ENCODE measurements at places on chromosomes 5 and 9.

DNA sequence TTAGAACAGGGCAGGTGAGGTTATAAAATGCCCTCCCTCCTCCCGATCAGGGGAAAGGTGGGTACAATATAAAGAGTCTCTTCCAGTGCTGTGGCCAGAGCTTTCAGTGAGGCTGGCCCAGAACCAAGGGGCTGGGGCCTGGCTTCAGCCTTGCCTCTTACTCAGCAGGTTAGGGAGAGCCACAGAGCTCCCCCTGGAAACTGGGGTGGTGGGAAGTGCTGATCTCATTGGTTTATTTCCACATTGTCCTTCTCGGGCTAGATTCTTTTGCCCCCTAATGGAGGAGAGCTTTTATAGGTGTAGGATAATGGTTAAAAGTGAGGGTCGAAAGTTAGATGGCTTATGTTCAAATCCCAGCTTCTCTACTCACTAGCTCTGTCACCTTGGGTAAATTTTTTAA lies 186.7 kb upstream of the TBC1D2 start:
- no peak for DNase-seq

DNA sequence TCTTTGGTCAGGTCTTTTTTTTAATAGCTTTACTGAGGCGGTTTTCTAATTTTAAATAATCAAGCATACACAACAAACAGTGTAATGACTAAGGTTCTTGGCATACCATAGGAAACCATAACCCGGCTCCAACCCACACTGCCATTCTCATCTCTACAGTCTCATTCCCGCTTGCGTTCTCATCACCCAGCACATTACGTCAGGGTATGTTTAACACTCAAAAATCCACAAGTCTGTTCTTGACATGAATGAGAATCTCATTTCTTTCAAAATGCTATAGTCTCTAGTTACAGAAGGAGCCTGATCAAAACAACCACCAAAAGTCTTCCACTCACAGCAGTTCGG lies 505 bp downstream of the C5orf34 start:
- no peak for DNase-seq

DNA sequence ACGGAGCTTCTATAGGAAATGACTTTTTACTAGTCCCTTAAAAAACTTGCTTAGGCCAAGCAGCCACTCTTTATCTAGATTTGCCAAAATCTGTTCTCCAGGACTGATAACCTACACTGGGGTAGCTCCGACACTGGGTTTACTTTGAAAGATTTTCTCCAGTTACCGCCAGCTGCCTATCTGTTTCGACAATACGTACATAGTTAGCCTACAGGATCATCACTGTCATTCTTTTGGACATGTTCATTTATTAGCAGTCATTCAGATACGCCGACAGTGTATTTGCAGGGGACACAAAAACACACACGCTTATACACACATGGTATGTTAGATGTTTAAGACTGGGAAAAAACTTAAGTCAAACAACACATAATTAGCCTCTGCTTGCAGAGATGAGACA lies 225.7 kb downstream of the DCP2 start:
- DNase-seq = no peak

- DNase-seq = no peak
These were observed 43.2 kb upstream of the TIMD4 start for GRCh38 chr5:157006262-157006661.

DNA sequence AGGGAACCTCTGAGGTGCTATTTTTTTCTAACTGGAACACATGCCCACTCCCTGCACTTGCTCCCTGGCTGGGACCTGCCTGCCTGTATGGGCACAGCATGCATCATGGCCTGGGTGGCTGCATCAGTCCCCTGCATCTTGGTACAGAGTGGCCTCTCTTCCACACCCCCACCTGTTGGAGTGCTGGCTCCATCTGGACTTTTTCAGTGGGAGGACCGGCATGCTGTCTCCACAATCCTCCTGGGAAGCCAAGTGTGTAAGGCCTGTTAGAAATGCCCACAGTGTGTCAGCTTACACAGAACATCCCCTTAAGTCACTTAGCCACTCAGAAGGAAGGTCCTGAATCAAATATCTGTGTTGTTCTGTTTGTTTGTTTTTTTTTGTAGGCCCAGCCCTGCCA lies 102.9 kb downstream of the MARCHF3 start:
- no peak for DNase-seq

DNA sequence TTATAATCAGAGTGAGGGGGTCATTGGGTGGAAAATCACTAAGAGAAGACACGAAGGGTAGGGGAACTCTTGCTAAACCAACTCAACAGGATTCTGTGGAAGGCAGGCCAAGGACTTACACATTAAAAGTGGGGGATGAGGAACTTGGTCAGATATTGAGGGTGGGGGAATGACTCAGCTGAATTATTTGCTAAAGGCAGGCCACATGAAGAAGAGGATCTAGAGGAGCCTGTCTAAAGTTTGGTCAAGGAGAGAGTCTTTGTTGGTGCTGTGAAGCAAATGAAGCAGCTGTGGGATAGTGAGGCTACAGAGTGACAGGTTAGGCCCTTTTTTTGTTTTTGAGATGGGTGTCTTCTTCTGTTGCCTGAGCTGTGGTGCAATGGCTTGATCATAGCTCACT lies 63.9 kb upstream of the SPRY4 start:
- DNase-seq = peak; percentile 41

GRCh38 chr5:149005077-149005892 lies 57.6 kb downstream of the SH3TC2 start:
- DNase-seq = no peak

- no peak for DNase-seq
These were observed 39.2 kb downstream of the ANXA2R start for GRCh38 chr5:43000914-43001313.

GRCh38 chr9:92324889-92325268 lies 271 bp downstream of the NOL8 start:
- DNase-seq = no peak

DNA sequence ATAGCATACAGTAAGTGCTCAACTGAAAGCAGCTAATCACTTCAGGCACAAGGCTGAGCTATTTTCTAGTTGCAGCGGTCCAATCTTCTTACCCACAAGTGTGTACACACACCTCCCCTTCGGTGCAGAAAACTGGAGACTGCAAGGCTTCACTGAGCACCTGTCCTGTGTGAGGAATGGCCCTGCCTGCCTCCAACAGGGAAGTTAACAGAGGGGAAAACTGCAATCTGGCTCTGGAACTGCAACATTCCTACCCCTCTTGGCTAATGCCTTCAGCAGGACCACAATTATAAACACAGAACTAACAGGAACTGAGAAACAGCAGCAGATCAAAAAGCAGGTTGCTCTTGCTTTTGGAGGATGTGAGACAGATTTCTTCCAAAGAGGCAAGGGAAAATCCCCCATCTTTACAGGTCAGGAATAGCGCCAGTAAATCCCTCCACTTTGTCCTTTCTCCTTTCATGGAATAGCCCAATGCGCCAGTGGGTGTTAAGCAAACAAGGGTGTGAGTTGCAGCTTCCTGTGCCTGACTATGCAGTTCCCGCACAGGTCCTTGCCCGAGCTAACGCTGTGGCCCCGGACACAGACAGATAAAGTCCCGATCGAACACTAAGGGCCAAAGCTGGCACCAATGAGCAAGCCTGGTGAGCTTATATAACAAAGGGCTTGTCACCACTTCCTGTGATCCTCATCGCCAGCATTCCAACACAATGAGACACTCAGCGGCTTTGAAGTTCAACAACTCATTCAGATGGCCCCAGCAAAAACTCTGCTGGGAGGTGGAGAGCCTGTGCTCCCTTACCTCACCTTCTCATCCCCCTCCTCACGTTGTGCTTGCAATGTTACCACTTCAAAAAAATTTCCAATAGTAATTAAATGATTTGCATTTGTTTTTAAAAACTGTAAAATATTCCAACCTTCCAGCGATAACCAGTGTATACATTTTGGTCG lies 21.5 kb downstream of the SHB start:
- DNase-seq = peak; percentile 89

GRCh38 chr5:175691761-175692160 lies 33.9 kb downstream of the HRH2 start:
- DNase-seq = no peak

Data from hematopoietic multipotent progenitor cell treated with erythropoietin and hydrocortisone succinate and interleukin-3 and kit ligand, for 8 days (in vitro differentiated cells).